ENCODE measurements at places on chromosomes 2 and 18.

DNA sequence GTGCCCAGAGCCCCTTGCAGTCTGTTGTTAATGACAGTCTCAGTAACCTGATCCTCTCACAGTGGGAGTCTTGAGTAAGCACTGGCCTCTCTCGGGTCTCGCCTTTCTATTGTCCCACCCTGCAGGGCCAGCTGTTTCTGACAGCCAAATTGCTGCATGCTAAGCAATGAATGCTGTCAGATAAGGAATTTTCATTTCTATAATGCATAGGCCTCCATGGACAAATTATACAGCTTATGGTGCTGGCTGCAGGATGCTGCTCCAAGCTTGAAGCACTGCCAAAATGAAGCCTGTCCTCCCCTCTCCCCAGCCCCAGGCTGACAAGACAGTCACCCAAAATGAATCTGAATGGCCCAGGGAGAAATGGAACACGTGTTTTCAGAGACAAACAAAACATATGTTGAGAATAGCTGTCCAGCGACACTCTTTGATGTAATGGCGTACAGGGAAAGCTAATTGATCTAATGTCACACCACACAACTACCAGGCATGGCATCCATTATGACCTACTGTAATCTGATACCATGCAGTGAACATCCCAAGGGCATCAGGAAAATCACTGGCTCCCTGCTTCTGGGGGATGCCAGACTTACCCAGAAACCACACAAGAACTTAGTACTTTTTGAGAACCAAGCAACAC is 36.8 kb downstream of the ACVR1 start:
- peak; percentile 64 for DNase-seq

- no peak for DNase-seq
Measured at GRCh38 chr2:219045937-219046550, 4.7 kb upstream of the CFAP65 start.

- DNase-seq: peak; percentile 97
Measured at GRCh38 chr2:9287400-9288045, 80.9 kb downstream of the ASAP2 start.

DNA sequence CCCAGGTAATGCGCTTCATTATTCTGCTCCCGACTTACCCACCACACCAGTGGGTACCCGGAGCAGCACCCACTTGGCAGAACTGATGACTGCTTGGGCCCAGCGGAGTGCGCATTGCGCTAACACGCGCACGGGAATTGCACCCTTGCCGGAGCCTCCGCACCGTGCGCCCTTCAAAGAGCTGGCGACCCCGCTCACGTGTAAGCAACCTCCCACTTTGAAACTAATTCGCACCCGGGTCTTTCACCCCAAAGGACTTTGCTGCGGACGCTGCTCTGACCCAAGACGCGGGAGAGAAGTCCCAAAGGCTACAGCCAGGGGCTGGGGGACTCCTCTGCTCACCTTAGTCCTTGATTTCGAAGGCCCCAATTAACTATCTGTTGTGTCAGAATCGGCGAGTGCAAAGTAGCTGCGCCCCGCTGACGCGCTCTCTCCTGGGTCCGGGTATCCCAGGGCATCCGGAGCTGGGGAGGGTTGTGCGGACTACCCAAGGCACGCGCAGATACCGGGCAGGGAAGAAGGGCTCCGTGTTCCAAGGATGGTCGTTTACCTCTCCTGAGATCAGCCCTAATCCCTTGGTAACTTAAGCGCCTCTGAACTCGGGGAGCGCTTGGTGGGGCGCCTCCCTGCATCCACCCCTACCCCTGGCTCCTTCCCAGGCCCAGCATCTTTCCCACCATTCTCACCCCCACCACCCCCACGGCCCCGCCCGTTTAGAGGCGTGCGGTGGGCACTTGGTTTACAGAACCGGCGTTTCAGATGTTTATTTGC is 13.1 kb upstream of the SATB2 start:
- no peak for DNase-seq

GRCh38 chr18:79965119-79965902 is 868 bp downstream of the HSBP1L1 start:
- DNase-seq: no peak

DNA sequence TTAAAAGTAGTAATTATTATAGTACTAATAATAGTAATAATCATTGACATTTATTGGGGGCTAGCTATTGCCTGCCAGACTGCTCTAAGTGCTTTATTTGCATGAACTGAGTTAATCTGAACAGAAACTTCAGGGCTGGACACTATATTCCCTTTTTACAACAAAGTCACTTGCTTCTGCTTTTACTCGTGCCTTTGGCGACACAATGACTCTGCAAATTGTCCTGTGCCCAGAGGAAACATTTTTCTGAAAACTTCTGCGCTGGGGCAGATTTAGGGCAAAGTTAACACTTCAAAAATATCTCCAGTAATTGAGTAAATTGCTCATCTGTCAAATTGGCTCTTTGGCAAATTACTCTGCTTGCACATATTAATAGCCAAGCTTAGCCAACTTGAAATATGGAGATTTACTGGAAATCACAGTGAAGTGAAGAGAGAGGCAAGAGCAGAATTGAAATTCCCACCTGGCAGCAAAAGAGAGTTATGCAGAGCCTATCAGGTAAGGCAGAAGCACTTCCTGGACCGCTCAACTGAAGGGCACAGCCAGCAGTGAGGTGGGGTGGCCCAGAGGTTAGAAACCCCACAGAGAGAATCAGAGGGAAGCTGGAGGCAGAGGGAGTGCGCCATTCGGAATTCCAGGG is 36.3 kb downstream of the BMP10 start:
- DNase-seq: no peak
